Stimulated activated CD4-positive, alpha-beta T cell treated with anti-CD3 and anti-CD28 coated beads, Interleukin-1b, Interleukin-23, amount 100 ng/mL, for 1 hour (primary cell): ENCODE measurements at places on chromosomes 3 and 15.

DNA sequence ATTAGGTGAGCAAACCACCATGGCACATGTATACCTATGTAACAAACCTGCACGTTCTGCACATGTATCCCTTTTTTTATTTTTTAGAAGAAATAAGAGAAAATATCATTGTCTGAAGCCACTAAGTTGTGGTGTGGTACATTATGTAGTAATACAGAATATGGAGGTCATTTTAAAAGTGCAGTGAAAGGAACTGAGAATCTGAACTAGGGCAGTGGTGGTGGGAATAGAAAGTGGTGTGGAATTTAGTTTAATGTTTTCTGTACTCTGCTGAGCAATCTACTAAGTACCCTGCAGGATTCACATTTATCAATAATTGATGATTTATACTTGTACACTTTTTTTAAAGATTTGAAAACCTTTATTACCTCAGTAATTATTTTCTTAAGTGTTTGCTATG lies 283.5 kb downstream of the CHL1 start:
- no peak for DNase-seq

GRCh38 chr3:43346978-43347749 lies 60.8 kb downstream of the SNRK start:
- DNase-seq, result no peak

DNA sequence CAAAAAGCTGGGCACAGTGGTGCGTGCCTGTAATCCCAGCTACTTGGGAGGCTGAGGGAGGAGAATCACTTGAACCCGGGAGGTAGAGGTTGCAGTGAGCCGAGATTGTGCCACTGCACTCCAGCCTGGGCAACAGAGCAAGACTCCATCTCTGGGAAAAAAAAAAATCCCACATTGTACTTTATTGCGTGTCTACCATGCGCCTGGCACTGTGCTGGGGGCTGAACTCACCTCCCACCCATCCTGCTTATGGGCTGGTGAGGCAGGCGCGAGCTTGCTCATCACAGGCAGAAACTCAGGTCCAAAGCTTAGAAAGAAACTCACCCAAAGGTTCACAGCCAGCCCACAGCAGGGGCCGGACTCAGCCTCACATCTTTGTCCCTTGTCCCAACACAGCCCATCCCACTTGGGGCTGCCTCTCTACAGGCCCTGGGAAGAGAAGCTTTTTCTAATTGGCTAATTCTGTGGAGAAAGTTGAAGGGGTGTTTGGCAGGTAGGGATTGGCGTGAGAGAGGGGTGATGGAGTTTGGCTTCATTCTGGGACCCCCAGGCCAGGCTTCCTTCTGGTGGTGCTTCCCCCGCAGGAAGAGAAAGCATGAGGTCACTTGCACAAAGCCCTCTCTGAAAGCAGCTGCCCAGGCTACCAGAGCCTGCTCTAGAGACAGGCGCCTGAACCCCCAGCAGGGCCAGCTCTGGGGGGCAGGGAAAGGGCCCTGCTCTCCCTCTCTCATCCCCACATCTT lies 122.6 kb upstream of the SMAD3 start:
- DNase-seq, result no peak

DNA sequence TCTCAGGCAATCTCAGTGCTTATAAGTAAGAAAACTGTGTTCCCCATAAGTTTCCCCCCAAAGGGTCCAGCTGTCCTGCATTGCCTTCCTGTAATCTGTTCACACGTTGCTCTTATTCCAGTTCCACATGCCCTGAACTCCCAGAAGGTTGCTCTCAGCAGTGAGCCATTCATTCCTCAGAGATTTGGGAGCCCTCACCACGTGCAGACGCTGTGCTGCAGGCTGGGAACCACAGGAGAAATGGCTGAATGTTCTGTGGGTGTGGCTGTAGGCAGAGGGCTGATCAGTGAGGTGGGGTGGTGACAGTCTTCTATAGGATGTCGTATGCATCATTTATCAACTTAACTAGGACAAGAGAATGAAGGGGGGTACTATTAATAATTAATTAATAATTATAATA lies 3.3 kb upstream of the THSD4 start:
- DNase-seq, result no peak

DNA sequence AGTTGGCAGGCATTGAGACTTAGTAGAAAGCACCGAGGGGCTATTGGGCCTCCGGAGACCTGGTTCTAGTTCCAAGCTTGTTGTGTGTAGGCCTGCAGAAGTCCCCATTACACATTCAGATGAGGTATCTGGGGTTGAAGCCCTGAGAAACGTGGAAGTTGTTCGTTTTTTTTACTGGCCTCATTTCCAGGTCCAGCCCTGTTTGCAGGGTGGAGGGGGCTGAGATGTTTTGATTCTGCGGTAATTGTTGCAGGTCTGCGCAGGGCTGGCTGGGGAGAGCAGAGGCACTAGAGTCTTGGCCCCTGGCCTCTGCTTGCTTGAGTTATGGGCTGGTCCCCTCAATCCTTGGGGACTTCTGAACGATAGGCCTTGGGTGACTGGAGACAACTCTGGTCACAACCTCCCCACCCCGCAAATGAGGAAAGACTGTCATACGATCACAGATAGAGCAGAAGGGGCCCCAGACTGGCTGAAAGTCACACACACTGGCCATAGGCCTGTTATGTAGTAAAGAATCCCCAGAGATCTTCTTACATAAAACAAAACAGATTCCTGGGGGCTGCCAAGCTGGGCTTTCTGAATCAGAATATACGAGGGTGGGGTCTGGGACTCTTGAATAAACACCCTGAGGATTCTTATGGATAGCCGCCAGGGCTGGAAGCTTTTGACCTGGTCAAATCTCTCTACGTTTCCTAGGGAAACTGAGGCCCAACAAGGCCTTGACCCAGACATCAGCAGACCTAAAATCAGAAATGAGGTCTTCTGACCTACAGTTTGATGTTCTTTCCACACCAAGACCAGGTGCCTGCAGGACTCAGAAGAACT lies 15.6 kb downstream of the KBTBD13 start:
- no peak for DNase-seq

GRCh38 chr3:70757658-70758057 lies 445.2 kb upstream of the MDFIC2 start:
- DNase-seq, result no peak

DNA sequence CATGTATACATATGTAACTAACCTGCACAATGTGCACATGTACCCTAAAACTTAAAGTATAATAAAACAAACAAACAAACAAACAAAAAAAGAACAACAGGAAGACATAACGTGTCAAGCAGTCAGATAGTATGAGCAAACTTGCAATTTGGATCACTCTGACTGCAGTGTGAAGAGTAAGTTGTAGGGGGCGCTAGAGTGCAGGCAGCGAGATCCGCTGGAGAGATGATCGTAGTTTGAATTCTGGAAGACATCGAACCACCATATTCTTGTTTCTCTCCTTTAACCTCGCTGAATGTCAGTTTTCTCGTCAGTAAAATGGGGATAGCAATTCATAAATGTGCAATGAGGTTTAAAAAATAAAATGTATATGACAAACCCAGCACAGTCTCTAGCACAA lies 165.2 kb upstream of the LMCD1 start:
- no peak for DNase-seq

DNA sequence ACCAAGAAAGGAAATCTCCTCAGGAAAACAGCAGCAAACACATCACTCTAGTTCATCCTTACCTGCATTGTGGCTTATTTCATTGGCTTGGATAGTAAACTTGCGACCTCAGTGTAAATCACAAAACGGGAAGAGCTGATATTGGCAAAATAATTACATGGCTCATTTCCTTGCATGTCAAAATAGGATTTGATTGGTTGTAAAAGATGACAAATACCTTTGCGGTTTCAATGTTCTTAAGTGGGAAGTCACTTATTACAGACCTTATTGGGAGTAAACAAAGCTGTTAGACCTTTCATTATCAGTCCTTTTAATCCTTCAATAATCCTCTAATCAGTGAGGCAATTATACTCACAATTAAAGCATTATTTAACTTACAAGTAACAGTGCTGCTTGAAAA lies 590.6 kb downstream of the MAGI1 start:
- DNase-seq, result no peak

- no peak for DNase-seq
These were observed at the start of gene FANCD2OS for GRCh38 chr3:10108091-10108490. Gene FANCD2OS (minus strand): TSS chr3:10108255. CDS start chr3:10104774, 3,481 bp downstream.

GRCh38 chr3:180990505-180990904 lies 969 bp upstream of the DNAJC19 start:
- DNase-seq, result no peak

GRCh38 chr15:99571299-99571698 lies 5.5 kb downstream of the MEF2A start:
- no peak for DNase-seq

GRCh38 chr3:11592445-11593298 lies 51.0 kb downstream of the VGLL4 start:
- DNase-seq, result no peak

DNA sequence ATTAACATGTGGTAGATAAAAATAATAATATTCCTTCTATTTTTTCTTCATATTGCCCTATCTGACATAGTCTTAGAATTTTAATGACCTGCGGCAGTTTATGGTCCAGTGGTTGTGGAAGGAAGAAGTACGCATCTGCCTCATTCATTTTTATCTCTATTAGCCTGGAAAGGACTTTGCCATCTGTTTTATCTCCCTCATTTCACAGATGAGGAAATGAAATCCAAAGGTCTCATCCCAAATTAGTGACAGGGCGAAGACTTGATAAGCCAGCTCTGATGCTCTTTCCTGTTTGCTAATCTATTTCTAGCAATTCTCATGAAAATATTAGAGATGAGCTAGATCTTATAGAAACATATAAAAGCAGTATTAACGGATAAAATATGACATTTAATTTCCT lies 113.3 kb downstream of the KLHL25 start:
- DNase-seq, result no peak

GRCh38 chr3:13566453-13566748 lies 17.5 kb downstream of the FBLN2 start:
- no peak for DNase-seq

DNA sequence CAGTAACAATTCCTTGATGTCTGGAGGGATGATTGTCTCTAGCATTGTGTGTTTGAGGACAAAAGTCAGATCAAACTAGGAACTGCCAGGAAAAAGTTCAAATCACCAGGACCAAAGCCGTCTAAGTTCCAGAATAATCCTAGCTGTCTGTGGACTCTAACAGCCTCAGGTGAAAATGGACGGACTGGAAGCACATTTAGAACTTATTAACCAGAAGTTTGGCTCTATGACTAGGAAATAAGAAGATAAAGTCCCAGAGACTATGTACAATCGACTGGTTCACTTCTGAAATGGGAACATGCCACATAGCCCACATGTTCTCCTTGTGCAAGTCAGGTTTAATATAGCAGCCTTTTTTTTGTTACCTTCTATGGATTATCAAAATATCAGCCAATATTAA lies 50.6 kb upstream of the SGO1 start:
- DNase-seq, result no peak

GRCh38 chr3:161673866-161674265 lies 177.3 kb downstream of the OTOL1 start:
- no peak for DNase-seq

- no peak for DNase-seq
These were observed 43.0 kb downstream of the USP13 start for GRCh38 chr3:179695672-179696313.

DNA sequence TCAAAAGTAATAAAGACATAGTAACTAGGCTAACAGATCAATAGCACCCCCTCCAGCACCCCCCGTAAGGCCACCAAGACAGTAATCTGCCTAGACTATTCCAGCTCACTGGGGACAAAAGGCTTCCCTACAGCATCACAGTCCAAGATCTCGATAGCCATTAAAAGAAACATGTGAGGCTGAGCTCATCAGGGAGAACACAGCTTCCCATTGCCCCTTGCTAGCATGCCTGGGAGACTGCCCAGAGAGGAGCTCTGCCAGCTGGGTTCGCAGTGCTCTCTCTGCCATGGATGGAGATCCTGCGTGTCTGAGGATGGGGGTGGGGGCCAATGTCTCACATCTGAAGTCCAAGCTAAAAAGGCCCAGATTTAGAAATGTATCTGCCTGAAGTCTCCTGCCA lies 17.8 kb downstream of the LRIG1 start:
- DNase-seq, result no peak

DNA sequence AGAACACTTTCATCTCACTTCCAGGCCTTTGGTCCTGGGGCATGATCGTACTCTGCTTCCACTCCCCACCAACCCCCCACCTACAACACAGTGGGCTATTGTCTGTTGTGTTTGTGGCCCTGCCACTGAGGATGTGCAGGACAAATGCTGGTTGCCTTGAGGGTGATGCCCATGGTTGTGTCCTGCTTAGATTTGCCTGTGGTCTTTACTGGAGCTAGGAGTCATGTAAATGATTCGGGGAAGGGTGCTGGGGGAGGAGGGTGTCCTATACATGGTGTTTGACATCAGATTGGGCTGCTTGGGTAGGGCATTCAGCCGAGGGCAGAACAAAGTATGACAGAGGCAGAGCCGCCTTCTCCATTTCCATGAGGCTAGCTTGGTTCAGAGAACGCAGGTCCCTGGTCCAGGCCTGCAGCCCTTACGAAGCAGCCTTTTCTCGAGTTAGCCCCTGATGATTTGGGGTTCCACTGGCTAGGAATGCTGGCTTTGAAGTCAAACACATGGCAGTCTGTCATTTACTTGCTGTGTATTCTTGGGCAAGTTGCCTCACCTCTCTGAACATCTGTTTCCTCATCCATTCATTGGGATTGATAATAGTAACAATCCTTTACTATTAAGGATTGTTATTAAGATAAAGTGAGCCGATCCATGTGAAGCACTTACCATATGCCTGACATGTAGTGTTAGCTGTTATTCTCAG lies 6.9 kb downstream of the CORO2B start:
- DNase-seq, result no peak

GRCh38 chr3:175670557-175670956 lies 811.4 kb downstream of the NAALADL2 start:
- DNase-seq, result no peak

DNA sequence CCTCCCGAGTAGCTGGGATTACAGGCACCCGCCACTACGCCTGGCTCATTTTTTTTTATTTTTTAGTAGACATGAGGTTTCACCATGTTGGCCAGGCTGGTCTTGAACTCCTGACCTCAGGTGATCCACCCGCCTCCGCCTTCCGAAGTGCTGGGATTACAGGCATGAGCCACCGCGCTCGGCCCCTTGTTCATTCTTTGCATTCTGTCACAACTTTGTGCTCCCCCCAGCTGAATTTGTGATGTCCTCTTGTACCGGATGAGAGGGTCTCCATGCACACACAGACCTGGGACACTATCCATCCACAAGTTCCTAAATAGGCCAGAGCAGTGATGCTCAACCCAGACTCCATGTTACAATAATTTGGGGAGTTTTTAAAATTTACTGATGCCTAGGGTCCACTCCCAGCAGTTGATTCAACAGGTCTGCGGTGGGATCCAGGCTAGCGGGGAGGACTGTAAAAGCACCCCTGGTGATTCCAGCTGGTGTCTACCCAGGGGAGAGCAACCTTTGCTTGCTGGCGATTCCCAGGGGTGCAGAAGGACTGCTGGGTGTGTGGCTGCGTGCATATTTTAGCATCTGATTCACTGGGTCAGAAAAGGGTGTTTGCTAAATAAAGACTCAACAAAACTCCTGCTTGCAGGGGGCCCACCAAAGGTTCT lies 1.0 kb downstream of the RASSF1 start:
- no peak for DNase-seq

- DNase-seq, result no peak
These were observed 23.8 kb downstream of the CXCR6 start for GRCh38 chr3:45966950-45967640.

- DNase-seq, result no peak
These were observed 5.5 kb downstream of the HHLA2 start for GRCh38 chr3:108301695-108302404.
